HFF-Myc (cell line): ENCODE measurements at places on chromosomes 7 and 10.

- DNase-seq: no peak
Measured at GRCh38 chr10:75403939-75404814, 2.6 kb upstream of the ZNF503 start.

DNA sequence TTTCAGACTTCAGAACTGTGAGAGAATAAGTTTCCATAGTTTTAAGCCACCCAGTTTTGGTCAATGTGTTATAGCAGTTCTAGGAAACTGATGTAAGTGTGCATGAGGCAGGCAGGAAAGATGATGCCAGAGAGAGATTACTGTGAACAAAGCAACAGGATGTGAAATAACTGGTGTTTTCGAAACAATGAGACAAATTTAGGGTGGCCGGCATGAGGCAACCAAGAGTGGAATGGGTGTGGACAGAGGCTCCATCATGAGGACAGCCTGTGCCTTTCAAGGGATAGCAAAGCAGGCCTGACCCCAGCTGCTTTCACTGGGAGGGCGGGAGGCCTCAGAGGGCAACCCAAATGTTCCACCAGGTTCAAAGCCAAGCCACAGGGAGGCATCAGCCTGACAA, 67.3 kb upstream of the UCN3 start:
- DNase-seq: no peak

GRCh38 chr7:135731-136645, 56.4 kb upstream of the FAM20C start:
- DNase-seq: no peak

DNA sequence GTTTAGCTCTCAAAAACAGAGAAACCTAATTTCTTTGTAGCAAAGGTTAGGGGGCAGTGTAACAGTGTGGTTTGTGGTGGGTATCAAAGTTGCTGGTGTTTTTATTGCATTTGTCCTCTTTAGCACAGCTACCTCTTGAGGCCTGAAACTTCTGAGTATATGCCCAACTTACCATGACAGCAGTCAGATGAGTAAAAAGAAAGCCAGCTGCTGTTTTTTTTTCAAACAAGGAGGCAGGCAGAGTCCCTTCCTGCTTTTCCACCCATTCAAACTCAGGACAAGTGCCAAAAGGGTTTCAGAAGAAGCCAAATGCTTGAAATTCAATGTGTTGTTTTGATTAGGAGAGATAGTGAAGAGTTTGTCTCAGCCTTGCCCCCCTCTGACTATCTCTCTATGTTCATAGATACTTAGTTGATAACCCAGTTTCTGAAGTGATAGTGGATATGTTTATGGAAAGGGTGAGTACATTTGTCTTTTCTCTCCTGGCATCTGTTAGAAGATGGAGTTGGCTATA, 23.1 kb downstream of the GBF1 start:
- no peak for DNase-seq
